ENCODE measurements at places on chromosomes 3 and 15.

- no peaks in the 10 kb centered on the region for H3K4me1 ChIP-seq
- no peak overlapping the region for H3K27ac ChIP-seq
- H3K27me3 ChIP-seq: no peaks in the 10 kb centered on the region
- no peak for DNase-seq
Observed at GRCh38 chr3:128397484-128397883, 69.2 kb downstream of the DNAJB8 start.

DNA sequence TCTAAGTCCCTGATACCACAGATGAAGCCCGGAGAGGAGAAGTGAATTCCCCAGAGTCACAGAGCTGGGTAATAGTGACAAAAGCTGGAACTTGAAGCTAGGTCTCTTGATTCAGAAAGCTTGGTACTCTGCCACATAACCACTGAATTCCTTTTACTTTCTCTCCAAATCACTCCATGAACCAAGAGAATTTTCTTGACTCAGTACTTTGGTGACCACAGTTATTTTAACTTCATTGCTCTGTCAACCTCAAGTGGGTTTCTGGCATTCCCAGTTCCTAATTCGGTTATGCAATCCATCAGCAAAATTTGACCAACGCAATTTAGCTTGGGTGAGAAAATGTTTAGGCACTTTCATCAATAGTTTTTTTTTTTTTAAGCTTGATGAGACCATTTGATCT, 61.0 kb upstream of the PPARG start:
- H3K27ac ChIP-seq: no peak overlapping the region
- no peaks in the 10 kb centered on the region for H3K36me3 ChIP-seq
- H3K4me1 ChIP-seq: peaks cover 55% of the 10 kb centered on the region
- no peaks in the 10 kb centered on the region for H3K27me3 ChIP-seq
- no peak overlapping the region for H3K4me3 ChIP-seq
- no peak for DNase-seq

DNA sequence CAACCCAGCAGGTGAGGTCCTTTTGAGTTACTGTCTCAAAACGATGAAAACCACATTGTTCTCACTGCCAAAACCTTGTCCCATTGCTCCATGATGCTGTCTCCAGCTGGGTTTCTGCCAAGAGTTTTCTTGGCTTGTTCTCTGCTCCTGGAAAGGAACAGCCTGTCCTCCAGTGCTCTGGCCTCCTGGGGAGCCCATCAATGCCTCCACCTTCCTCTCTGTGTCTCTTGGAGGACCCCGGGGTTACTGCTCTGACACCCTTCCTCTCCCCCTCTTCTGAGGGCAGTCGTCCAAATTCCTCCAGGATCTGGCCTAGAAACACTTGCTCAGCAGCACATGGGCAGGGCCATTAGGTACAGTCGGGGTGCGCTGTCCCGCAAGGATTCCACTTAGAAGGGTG, 63.9 kb upstream of the RGMA start:
- DNase-seq: no peak
- H3K4me3 ChIP-seq: no peak overlapping the region
- H3K4me1 ChIP-seq: no peaks in the 10 kb centered on the region
- H3K27me3 ChIP-seq: no peaks in the 10 kb centered on the region
- no peak overlapping the region for H3K27ac ChIP-seq

- H3K4me3 ChIP-seq: no peak overlapping the region
- H3K27ac ChIP-seq: no peak overlapping the region
- H3K36me3 ChIP-seq: no peaks in the 10 kb centered on the region
- DNase-seq: no peak
- H3K4me1 ChIP-seq: no peaks in the 10 kb centered on the region
- no peaks in the 10 kb centered on the region for H3K27me3 ChIP-seq
Observed at GRCh38 chr3:58840949-58841348, 174.4 kb upstream of the FAM3D start.

DNA sequence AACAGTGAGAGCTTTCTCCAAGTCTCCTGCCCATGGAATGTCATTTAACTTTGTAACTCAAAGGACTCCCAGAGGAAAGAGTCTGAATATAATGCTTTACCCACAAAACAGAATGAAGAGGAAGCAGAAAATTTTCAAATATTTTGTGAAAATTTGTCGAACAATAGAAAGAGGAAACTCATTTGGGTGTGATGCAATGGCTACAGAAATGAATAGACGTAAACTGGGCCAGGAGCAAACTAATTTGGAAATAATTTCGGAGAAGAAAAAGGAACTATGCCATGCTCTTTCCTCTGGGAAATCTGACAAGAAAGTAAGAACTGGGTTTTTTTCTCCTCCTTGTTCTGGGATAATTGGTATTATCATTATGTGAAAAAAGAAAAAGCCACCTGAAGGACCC, 11.2 kb upstream of the SUMF1 start:
- H3K36me3 ChIP-seq: no peaks in the 10 kb centered on the region
- H3K4me1 ChIP-seq: no peaks in the 10 kb centered on the region
- H3K27ac ChIP-seq: no peak overlapping the region
- H3K4me3 ChIP-seq: no peak overlapping the region
- no peaks in the 10 kb centered on the region for H3K27me3 ChIP-seq

DNA sequence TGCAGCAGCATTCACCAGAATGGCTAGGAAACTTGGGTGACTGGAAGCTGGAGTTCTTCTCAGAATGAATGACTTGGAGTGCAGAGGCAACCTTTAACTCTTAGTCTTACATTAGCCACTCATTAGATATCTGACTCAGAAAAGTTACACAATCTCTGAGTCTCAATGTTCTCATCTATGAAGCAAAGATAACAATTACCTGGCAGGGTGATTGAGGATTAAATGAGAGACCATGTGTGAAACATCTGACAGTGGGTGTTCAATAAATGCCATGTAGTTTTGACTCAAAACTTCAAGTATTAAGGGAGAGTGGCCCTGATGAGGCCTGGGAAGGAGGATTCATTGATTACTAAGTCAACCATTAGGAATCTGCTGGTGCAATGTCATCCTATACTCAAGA, 48.3 kb downstream of the MRPL3 start:
- H3K4me3 ChIP-seq: no peak overlapping the region
- no peak for DNase-seq
- H3K27me3 ChIP-seq: no peaks in the 10 kb centered on the region
- H3K27ac ChIP-seq: no peak overlapping the region
